ENCODE measurements at places on chromosomes 12 and 14.

DNA sequence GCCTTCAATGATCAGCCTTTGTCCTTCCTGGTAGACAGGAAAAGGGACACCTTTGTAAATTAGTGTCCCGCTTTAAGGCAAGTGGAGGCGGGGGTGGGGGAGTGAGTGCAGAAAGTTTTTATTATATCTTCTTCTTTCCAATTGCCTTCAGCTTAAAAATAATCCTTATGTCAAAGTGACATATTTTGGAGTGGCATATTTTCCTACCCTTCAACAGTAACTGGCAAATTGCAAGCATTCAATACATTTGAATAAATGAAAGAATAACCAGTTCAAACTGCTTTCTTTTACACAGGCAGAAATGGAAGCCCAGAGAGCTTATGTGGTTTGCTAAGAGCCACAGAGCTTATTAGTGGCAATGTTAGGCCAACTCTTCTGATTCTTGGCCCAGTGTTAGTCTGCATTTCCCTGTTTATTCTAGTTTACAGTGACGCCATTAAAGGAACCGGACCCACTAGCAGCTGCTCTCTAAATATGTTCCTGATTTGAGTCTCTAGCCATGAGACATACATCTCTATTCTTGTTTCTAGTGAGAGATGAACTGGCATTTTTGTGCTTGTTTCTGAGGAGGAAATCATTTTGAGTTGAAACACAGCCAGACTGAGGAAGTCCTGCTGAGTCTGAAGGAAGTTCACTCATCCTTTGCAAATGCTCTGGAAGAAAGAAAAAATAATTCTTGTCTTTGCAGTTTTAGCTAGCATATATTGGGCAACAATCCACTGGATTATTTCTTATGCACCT, 468.7 kb downstream of the NOVA1 start:
- DNase-seq, result no peak

- no peak for DNase-seq
These were observed 84.4 kb downstream of the GALC start for GRCh38 chr14:87908550-87908949.

DNA sequence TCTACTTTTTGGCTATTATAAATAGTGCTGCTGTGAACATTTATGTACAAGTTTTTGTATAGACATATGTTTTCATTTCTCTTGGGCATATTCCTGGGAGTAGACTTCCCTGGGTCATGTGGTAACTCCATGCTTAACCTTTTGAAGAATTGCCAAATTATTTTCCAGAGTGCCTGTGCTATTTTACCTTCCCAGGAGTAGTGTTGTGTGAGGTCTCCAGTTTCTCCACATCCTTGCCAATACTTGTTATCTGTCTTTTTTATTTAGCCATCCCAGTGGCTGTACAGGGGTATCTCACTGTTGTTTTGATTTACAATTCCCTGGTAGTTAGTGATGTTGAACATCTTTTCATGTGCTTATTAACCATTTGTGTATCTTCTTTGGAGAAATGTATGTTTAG, 18.9 kb downstream of the UBE3B start:
- no peak for DNase-seq

DNA sequence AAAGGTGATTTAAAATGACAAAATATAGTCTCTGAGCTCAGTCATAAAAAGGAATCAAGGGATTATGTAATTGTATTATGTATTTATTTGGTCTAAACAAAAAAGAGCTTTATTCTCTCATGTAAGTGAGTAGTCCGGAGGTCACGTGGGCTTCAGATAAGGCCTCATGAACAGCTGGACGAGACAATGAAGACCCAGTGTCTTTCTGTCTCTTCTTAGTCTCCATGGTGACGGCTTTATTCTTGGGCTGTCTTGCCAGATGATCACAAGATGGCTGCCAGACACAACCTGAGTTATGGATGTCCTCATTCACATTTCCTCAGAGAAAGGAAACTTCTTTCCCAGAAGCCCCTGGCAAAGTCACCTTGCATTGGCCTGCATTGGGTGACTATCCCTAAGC, 98.6 kb downstream of the ARF6 start:
- no peak for DNase-seq

DNA sequence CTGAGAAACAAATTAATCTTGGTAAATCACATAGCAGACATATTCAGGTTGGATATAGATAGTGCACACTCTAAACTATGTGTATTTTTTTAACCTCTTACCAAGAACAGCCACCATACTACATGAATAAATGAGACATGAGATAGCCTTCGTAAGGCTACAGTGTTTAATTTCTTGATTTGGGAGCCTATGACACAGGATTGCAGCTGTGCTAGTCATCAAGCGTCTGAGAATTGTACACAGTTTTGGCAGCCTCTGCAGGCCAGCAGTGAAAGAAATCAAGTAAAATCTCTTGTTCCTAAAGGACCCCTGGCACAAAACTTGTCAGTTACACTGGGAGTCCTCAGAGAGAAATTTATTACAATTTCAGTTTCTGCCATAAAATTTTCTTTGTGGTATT, 236.1 kb downstream of the C12orf50 start:
- no peak for DNase-seq

- no peak for DNase-seq
These were observed 318.2 kb downstream of the BCL11B start for GRCh38 chr14:98953551-98954348.

GRCh38 chr12:53508534-53509170, 1.4 kb upstream of the NPFF start:
- DNase-seq, result peak; percentile 93

DNA sequence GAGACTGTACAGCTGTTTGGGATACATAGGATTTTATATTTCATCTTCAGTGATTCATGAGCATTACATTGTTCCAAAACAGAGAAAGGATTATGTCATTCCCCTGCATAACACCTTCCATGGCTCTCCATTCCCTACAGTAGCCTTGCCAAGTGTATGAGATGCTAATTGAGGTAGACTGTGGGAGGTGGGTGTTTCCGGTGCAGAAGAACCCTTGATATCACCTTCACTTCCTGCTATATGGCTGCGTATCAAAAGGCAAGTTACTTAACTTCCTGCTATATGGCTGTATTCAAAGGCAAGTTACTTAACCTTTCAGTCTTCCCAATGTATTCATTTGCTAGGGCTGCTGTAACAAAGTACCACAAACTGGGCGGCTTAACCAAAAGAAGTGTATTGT, 11.2 kb downstream of the FAR2 start:
- DNase-seq, result no peak

GRCh38 chr14:91004987-91005386, 55.5 kb downstream of the RPS6KA5 start:
- no peak for DNase-seq

DNA sequence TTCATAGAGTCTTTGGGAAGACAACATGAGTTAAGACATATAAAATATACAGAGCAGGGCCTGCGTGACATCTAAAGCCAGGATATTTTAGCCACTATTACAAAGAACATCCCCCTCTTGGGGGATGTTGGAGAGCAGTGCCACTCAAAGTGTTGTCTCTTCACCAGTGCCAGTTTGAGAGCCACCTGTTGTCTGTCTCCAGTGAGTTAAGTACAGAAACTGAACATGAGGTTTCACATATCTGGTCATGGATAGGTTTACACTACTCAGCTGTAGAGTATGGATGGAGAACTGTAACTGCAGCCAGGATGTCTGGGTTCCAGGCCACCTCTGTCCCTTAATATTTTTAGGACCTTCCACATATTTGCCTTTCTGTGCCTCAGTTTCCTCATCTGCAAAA, 39.1 kb downstream of the RNFT2 start:
- no peak for DNase-seq

DNA sequence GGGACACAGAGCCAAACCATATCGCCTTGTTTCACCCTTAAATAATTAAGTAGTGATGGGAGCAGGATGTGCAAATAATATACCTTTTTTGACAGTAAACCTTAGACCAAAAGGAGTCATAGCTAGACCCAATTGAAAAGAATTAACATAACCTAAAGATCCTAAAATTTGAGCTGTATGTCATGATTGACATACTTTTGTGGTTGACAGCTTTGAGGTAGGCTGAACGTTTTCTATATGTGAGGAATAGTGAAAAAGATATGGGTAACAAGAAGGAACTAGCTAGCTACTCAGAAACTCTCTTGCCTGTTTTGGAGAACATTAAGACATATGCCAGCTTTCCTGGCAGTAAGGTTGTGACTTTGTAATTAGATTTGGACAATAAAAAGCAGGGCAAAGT, 320.6 kb downstream of the KCNC2 start:
- no peak for DNase-seq

GRCh38 chr12:50979369-50980052, 27.2 kb downstream of the HIGD1C start:
- DNase-seq, result peak; percentile 35

DNA sequence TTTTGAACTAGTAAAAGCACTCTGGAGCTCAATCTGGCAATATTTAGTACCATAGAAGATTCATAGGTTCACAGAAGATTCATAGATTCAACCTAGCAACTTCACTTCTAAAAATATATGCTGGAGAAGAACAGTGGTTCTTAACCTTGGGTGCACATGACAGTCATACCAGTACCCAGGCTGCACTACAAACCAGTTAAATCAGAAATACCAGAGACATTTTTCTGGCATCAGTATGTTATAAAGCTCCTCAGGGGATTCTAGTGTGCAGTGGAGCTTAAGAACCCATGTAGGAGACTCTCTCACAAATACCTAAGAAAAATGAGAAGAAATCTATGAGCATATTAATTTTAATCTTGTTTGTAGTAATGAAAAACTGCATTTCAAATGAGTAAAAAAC, 46.6 kb downstream of the CNTN1 start:
- no peak for DNase-seq

DNA sequence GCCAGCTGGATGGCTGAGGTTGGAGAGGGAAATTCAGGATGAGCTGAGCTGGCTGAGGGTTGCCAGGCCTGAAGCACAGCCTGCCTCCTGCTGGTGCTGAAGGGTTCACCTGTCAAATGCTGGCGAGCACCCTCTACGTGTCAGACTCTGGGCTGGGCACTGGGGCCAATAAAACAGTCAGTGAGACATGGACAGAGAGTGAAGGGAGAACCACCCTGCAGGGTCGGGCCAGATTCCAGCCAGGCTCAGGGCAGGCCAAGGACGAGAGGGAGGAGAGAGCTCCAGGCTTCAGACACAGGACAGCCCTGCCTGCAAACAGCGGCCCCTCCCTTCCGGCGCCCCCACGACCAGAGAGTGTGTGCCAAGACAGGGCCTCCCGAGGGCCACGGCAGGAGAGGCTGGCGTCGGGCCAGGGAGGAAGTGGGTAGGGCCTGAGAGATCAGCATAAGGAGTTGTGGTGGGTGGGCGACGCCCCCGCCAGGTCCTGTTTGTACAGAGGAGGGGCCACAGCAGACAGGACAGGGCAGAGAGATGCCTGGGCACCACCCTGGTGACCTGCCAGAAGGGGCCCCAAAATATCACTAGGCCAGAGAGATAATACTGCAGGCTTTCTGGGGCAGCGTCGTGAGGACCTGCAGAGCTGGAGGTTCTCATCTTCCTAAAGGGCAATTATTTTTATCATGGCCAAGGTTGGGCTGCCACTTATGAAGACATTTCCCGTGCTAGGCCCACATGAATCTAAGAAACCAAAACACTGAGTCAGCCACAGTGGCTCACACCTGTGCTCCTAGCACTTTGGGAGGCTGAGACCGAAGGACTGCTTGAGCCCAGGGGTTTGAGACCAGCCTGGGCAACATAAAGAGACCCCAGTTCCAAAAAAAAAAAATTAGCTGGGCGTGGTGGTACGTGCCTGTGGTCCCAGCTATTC, 73.1 kb upstream of the GPR68 start:
- DNase-seq, result peak; percentile 88

DNA sequence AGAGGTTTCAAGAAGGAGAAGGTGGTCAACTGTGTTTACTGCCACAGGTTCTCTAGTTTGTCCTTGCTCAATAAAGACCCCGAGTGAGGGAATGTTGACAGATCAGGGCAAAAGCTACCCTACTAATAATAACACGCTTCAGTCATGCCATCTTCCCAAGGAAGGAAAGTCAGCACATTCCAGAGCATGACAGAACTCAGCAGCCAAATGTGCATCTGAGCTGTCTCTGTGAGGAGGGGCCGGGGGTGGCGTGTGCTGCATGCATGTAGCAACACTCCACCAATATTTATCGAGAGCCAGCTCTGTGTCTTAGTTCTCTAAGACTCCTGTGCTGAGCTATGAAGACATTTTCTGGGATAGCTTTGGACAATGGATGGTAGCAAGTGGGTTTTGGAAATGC, 260.4 kb downstream of the DPF3 start:
- no peak for DNase-seq

DNA sequence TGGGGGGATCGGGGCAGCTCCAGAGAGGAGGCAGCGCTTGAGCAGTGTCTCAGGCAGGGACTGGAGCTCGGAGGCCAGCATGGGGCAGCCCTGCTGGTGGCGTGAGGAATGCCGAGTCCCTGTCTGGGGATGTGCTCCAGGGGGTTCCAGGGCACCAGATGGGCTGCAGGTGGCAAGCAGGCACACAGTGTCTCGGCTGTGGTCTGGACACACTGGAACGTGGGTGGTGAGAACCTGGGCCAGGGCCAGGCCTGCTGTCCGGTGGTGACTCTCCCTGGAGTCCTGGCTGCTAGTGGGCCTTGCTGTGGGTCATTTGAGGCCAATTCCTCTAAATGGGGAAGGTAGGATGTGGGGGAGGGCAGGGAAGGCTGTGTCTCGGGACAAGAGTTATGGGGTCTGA, 199.4 kb upstream of the RTL1 start:
- peak; percentile 5 for DNase-seq

GRCh38 chr12:26954027-26954426, 15.8 kb downstream of the FGFR1OP2 start:
- DNase-seq, result no peak

GRCh38 chr14:34053666-34054065, 102.8 kb upstream of the EGLN3 start:
- no peak for DNase-seq

DNA sequence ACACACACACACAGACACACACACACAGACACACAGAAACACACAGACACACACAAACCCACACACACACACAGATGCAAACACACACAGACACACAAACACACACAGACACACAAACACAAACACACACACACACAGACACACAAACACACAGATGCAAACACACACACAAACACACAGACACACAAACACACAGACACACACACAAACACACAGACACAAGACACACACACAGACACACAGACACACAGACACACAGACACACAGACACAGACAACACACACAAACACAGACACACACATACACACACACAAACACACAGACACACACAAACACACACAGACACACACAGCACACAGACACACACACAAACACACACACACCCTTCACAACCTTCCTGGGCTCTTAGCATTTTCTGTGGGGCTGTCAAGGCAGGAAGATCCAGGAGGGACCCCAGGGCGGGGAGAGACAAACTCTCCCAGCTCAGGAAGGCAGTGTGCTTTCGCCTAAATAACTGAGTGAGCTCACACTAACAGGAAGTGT, 24.2 kb upstream of the INF2 start:
- DNase-seq, result no peak

- DNase-seq, result no peak
These were observed 616.4 kb downstream of the MED13L start for GRCh38 chr12:115661112-115661511.
